ENCODE measurements at places on chromosomes 16 and 17.

DNA sequence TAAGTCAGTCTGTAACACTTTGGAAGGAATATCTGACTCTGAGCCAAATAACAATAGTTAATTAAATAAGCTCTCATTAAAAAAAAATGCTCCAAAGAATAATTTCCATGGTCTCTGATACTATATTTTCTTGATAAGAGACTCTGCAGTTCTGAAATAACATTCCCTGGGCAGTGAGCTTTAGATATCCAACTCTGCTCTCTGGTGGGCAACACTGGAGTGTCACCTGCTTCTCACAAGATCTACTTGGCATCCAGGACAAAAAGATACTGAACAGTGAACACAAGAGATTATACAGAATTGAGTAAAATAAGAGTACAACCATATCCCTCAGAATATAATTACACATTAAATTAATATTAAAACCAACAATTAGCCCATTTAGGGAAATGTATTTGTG lies 13.7 kb downstream of the BLMH start:
- DNase-seq, result no peak

GRCh38 chr16:2914233-2914632 lies 2.5 kb downstream of the FLYWCH1 start:
- DNase-seq, result no peak

DNA sequence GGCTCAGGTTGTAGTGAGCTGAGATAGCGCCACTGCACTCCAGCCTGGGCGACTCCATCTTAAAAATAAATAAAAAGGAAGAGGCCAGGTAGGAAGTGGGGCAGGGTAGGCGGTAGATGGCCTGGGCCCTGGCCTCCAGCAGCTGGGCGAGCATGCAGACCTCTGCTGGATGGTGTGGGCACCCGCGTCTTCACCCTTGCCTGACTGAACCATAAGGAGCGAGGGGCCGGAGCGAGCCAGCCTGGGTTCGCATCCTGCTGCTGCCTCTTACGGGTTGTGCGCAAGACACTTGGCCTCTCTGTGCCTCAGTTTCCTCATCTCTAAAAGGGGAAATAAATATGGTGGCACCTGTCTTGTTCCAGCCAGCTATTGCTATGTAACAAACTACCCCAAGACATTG lies 146.1 kb upstream of the GSE1 start:
- no peak for DNase-seq

GRCh38 chr17:269616-270514 lies 82.7 kb downstream of the RPH3AL start:
- DNase-seq, result no peak

DNA sequence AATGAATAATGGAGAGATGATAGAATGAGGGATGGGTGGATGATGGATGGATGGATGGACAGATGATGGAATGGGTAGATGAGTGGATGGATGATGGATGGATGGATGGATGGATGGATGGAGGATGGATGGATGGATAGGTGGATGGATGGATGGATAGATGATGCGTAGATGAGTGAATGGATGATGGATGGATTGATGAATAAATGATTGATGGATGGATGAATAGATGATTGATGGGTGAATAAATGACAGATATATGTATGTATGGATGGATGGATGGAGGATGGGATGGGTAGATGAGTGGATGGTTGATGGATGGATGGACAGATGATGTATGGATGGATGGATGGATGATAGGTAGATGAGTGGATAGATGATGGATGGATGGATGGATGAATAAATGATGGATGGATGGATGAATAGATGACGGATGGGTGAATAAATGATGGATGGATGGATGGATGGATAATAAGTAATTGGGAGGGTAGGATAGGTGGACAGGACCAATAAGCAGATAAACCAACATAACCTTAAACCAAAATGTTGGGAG lies 7.9 kb downstream of the TRPV3 start:
- DNase-seq, result no peak

DNA sequence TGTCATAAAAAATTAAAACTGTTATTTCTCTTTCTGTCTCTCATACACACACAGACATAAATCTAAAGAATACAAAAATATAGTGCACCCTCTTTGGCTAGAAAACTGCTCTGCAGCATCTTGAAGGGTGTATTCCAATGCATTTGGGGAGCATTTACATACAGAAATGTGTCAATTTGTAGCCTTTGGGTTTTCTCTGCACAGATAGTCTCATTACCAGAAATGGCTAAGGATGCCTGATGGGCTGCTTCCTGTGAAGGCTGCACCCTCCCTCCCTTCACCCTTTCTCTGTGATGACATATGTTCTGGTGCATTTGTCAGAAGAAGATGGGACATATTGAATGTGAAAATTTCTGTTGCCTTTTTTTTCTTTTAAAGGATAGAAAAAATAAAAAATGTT lies 1239.3 kb downstream of the CDH11 start:
- no peak for DNase-seq

- no peak for DNase-seq
Observed at GRCh38 chr16:21600031-21600773, 825 bp downstream of the METTL9 start.

- DNase-seq, result peak; percentile 26
Observed at GRCh38 chr16:58628845-58629732, 537 bp downstream of the CNOT1 start.

- DNase-seq, result no peak
Observed at GRCh38 chr17:80402959-80403358, 12.0 kb upstream of the ENDOV start.

DNA sequence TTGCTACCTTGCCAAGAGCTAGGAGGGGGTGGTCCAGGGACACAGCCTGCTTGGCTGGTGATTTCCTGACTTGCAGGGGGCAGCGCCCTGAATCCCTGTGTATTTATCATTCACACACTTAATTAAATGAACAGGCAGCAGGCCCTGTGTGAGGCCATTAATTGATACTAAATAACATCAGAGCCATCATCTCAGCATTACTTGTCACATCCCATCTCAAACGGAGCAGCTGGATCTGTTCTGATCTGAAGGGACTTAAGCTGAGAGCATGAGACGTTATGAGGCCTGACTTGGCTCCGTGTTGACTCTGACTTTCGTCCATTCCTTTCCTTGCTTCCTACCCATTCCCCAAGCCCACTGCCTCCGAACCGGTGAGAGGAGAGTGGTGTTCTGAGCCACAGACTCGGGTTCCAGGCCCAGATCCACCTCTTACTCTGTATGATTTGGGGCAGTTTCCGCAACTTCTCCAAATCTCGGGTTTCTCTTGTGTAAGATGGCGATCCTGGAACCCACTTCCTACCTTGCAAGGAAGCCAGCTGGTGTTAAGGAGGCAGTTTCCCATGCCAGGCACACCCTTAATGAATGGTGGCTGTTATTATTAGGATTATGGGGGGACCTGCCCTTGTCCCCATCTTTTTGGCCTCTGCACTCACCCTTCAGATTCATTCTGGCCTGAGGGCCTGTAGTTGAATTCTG lies 33.8 kb downstream of the CACNA1G start:
- DNase-seq, result no peak

- DNase-seq, result no peak
Observed at GRCh38 chr17:42709561-42709960, 27.2 kb downstream of the CNTNAP1 start.

GRCh38 chr16:4860727-4861342 lies 13.6 kb downstream of the UBN1 start:
- no peak for DNase-seq

DNA sequence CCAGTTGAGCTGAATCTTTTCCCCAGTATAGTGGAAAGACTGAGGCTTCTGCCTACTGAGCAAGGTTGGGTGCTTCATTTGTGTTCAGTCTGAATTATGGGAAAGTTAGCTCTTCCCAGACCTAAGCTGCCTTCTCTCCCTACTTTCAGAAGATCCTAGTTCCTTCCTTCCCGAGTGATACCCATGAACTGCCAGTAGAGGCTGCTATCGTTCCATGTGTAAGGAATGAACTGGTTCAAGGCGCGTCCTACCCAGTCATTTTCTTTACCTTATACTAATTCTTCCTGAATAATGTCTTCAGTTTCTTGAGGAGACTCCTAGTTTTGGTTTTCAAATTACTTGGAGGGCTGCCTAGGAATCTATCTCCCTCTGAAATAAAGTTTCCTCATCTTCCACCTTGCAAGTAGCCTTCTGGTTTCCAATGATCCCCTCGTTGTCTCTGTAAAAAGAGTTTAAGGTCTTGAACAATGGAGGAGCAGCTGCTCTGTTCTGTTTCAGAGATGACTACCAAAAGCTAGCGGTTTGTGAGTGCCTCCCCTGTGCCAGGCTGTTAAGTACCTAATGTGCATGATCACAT lies 934 bp upstream of the AOC2 start:
- no peak for DNase-seq

DNA sequence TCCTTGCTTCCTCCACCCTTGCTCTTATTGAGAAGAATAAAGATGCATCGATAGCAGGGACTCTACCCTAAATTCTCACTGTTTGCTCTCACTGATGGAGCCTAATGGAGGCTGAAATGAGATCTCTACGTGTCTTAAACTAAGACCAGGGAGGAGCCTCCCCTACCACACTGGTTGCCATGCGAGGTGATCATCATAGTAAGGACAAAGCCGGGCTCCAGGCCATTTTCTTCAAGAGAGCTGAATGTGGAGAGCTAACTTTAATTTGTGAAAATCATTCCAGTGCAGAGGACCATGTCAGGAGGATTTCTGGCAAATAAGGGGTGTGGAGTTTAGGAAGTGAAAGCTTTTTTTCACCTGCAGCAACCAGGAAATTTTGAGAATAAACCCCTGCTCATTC lies 5.6 kb downstream of the CDH11 start:
- no peak for DNase-seq

DNA sequence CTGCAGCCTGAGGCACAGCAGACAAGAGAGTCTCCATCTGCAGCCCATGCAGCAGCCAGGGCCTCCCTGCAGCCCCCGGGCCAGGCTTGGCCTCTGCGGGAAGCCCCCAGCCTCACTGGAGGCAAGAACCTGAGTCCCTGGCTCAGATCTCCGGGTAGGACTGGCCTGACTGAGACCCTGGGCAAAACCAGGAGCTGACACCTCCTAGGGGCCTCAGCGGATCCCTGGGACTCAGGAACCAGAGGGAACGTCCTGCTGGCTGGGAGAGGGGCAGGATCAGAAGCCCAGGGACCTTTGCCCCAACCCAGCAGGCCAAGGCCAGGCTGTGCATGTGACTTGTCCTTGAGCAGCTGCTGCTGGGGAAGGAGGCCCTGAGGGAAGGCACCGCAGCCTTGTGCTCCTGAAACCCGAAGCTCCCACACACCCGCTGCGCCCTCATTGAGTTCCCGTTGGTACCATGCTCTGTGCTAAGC lies 1.7 kb upstream of the PRSS21 start:
- no peak for DNase-seq

- DNase-seq, result no peak
Observed at GRCh38 chr16:50360033-50360778, 8.6 kb downstream of the BRD7 start.

DNA sequence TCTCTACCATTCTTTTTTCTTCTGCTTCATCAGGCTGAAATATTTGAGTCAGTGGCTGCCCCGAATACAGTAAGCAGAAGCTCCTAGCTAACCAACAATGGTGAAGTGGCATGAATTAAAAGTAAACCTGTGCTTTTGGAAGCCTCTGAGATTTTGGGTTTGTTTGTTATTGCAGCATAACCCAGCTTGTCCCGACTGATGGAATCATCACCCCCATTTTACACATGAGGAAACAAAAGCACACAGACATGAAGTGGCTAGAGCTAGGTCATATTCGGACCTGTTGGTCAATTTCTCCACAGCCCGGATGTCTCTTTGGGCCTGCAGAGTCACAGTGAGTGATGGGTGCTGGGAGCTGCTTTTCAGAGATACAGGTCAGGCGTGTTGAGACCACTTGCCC lies 39.4 kb downstream of the IRX5 start:
- DNase-seq, result no peak

DNA sequence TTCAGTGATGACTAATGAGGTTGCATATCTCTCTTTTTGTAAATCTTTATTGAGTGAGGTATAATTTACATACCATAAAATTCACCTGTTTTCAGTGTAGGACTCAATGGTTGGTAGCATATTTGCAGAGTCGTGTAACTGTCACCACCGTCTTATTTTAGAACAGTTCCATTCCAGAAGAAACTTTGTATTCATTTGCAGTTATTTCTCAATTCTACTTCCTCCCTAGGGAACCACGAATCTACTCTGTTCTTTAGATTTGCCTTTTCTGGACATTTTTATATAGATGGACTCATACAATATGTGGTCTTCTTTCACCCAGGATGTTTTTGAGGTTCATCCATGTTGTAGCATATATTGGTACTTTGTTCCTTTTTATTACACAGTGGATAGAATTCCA lies 3.7 kb downstream of the FTO start:
- no peak for DNase-seq

- DNase-seq, result no peak
Observed at GRCh38 chr17:8484465-8484864, 48.8 kb downstream of the NDEL1 start.
